ENCODE measurements at places on chromosomes 2 and 18. TPM values are rescaled to one million over a fixed set of nuclear protein-coding genes. Genes with fewer than 3 reads are reported as not detected.

DNA sequence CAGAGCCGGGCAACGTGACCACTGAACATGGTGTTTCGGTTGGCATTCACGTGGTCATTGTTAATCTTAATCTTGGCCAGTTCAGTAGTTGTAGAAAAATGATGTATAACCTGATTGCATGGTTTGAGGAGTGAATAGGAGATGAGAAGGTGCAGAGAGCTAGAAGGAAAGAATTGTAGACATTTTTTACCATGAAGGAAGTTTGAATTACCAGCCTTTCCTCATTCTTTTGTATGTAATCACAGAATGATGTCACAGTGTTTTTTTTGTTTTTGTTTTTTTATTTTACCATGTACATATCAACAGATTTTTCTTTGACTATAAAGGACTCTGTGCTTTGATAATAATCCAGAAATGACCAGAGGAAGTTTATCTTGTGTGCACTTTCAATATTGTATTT, 126.3 kb downstream of the LTBP1 start:
- no peak for DNase-seq

DNA sequence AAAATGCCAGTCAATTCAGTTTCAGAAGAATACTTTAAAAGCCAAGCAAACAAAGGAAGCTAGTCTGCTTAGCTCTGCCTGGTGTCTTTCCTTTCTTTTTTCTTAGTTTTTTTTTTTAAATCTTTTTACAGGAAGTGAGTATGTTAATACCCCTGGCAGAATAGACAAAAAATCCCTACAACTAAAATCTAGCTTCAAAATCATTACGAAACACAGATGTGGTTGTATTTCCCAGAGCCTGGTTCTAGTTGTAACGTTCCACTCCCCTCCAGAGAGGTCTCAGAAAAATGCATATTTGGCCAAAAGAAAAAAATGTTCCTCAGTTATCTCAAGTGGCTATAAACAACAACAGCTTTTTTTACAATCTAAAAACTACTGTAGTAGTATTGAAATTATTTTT, 202.1 kb upstream of the RND3 start:
- no peak for DNase-seq

The DCDC2C gene
- polyA plus RNA-seq: not detected

The DUSP28 gene
- 7.6 TPM for polyA plus RNA-seq

The MC4R gene
- polyA plus RNA-seq: 0.24 TPM

DNA sequence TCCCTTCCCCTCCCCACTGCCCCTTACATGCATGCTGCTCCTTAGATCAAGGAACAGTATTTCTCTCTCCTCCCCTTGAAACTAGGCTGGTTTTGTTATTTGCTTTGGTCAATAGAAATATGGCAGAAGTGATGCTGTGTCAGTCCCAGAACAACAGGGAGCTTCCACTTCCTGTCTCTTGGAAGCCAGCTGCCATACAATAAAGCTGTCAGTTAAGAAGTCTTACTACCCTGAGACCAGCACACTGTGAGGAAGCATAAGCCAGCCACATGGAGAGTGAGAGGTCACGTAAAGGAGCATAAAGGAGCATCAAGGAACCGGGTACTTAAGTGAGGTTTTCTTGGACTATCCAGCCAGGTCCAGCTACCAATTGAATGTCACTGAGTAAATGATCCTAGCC, 126.6 kb downstream of the NOL4 start:
- DNase-seq: no peak

- DNase-seq: no peak
Observed at GRCh38 chr2:108407864-108408729, 30.3 kb downstream of the SULT1C4 start.

- no peak for DNase-seq
Observed at GRCh38 chr18:13252686-13253410, 34.3 kb downstream of the LDLRAD4 start.

The FOXI3 gene
- polyA plus RNA-seq: 0.12 TPM

DNA sequence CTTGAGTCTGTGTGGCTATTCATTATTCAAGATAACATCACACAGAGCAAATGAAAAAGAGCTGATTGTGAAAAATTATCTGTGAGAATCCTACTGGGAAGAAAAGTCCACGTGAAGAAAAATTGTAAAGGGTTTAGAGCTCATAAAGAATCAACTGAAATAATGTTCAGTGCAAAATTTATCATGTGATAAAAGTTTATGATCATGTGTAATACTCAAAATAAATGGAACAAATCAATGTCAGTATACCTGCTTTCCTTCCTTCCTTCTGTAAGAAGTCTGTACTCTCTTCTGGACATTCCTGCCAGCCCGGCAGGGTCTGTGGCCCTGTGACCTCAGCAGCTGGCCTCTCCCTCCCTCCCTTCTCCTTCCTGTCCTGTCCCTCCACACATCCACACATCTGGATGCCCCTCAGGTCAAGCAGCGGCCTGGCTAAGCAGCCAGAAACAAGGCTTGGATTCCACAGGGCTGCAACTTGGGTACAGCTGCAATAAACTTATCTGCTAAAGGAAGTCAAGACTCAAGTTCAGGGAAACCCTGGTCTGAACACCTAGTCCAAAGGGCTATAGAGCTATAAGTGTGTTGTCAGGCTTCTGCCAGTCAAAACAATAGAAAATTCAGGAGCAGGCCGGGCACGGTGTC, 172.1 kb downstream of the MREG start:
- no peak for DNase-seq

- DNase-seq: no peak
Observed at GRCh38 chr18:58046794-58047555, 2.9 kb downstream of the NEDD4L start.

- DNase-seq: no peak
Observed at GRCh38 chr2:84781942-84782716, 98.8 kb downstream of the TRABD2A start.

DNA sequence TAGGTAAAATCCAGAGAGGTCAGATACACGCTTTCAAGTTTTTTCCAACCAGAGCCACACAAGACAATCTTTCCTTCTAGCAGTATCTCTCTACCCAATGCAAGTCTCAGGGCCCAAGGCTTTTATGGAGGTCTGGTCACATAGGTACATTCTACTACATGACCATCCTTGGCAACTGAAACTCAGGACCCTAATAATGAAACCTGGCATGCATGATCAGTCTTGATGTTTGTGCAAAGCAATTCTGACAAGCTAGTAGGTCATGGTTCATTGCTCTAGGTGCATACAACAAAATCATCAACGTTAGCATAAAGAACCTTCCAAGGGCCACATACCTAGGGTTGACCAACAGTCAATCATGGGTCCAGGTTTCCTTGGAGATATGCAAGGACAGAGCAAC, 33.2 kb upstream of the CCDC88A start:
- DNase-seq: no peak

- DNase-seq: no peak
Observed at GRCh38 chr18:74773171-74773624, 175.5 kb downstream of the ZNF407 start.

DNA sequence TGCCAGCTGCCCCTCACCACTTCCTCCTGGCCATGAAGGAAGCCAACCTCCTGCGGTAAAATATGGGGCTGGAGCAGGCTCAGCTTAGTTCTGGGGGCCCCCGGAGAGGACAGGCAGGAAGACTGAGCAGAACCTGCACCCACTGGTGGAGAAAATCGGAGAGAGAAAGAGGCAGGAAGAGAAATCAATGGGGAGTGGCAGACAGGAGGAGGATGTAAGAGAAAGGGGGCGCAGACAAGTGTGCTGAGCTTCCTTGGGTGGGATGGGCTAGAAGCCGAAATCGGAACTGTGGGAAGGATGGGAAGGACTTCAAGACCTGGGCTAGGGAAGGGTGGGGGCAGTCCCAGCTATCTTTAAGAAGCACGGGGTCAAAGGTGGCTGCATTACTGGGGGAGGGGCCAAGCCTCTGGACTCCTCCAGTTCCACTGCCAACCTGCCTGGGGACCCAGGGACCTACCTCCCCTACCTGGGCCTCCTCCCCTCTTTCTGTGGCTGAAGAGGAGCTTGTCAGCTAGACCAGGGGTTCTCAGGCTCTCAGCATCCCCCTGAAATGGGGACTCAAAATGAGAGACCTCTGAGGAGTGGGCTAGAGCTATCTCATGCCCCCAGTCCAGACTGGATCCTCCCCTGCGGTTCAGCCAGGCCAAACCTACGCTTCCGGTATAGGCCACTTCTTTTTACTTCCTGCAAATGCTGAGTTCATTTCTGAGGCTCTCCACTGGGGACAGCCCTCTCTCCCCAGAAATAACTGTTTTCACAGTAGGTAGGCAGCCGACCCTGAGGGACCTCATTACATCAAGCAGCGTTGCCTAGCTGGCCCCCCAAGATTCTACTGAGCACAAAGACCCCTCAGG, 33.6 kb upstream of the B3GNT7 start:
- DNase-seq: no peak

DNA sequence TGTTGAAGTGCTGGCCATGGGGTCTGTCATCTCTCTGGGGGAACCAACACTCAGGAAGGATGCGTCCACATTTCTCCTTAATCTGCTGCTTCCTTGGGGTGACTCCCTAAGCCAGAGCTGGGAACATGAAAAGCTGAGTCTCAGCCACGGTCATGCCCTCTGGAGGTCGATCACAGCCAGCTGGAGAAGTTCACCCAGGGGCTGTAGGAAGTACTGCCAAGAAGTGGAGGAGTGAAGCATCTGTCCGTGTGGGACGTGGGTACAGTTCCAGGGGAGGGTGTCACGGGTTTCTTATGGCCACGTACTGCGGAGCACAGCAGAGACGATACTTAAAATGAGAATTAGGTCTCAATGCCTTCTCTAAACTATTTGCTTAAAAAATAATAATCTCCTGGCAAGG, 42.4 kb upstream of the IGFBP2 start:
- DNase-seq: no peak

The HRH4 gene
- not detected for polyA plus RNA-seq

DNA sequence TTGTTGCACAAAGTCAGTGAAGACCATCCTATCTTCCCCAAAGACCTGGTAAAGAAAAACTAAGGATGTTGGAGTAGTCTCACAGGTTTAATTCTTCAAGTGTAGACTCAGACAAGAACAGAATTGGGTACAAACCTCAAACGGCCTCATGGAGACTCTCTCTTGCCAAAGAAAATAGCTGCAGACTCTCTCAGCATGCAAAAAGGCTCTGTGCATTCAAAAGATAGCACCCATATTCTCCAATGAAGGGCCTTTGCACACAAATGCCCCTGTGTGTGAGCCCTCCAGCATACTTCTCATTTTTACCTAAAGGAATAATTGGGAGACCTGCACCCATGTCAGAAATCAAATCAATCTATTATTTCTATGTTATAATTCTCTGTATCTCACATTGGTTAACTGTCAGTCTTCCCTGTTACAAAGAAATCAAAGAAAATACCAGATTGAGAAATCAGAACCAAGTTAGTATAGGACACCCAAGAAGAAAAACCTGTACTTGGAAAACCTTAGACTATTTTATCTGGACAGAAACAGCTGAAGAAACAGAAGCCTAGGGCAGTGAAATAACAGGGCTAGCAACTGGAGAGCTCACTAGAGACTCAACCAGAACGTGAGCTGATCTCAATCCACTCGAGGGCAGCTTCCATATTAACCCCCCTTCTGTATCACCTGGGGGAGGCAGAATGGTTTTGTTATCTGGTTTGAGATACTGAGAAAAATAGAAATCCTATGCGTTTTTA, 134.7 kb upstream of the DNAJC10 start:
- no peak for DNase-seq

The PJVK gene
- polyA plus RNA-seq: 8.3 TPM

DNA sequence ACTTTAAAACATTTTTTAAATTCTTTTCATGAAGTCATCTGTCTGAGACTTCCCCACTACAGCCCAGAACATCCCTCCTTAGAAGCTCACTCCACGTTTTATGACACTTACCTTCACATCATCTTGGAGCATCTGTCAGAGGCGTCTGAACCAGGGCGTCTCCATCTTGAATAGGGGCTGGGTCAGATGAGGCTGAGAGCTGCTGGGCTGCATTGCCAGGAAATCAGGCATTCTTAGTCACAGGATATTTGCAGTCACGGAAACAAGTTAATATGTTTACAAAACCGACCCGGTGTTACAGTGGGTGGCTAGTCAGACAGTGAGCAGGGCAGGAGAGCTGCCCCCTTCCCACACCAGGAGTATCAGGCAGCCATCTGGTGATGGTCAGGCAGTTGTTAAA, 456.5 kb downstream of the FBXO15 start:
- no peak for DNase-seq

The TUBA3E gene
- polyA plus RNA-seq: not detected

- DNase-seq: no peak
Observed at GRCh38 chr2:27095427-27095744, 8.8 kb downstream of the KHK start.

DNA sequence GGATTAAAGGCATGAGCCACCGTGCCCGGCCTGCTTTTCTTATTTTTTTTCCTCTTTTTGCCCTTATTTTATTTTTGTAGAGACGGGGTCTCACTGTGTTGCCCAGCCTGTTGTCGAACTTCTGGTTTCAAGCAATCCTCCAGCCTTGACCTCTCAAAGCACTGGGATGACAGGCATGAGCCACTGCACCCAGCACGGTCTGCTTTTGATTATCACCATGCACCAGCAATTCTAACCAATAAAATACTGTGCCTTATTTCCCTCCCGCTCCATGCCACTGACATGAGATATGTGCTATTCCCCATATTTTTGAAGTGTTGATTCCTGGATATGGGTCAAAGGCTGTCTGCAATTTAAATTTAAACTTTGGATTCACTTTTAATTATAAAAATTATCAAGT, 42.9 kb downstream of the ACYP2 start:
- no peak for DNase-seq

GRCh38 chr2:51165534-51166260, 133.8 kb upstream of the NRXN1 start:
- no peak for DNase-seq

- no peak for DNase-seq
Observed at GRCh38 chr2:241848761-241849615, 9.7 kb downstream of the PDCD1 start.

DNA sequence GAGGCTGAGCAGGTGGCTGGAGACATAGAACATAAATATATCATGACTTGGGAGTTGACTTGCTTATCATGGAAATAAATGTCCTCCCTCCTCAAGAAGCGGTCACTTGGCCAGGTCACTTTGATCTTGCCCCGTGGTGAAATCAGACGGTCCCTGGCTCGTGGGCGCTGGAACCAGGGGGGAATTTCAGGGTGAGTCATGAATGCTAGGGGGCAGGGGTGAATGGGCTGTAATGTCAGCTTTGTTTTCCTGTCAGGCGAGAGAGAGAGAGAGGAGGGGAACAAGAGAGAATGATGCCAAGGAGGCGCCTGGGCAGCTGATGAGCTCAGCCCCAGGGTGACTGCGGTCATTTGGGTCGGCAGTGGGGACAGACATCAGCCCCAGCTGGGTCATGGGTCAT, 47.7 kb downstream of the RRM2 start:
- no peak for DNase-seq

DNA sequence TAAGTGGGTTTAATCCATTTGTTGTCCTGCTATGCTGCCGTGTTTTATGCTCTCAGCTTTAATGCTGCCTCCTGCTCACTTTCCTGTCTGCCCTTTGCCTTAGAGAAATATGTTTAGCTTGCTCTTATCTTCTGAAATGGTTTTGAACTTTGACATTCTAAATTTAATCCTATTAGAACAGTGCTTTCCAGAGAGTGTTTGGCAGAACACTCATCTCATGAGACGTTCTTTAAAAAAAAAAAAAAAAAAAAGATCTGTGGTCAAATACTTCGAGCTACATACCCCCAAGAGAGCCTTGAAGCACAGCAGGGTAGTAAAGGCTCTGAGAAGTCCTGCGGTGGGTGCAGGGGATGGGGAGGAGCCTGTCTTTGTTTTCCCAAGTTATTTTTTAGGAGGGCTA, 161.3 kb downstream of the SPP2 start:
- no peak for DNase-seq
